CD4-positive, alpha-beta T cell treated with Interferon gamma for 1 hour (primary cell): ENCODE measurements at places on chromosomes 5 and 9.
A peak's percentile ranks its signal among the peaks of the same experiment; 100 is the strongest.

GRCh38 chr5:31133488-31133887 is 60.0 kb upstream of the CDH6 start:
- DNase-seq = no peak

GRCh38 chr5:132257131-132258101 is at the start of gene PDLIM4:
PDLIM4 (plus strand) TSS chr5:132257696; CDS start chr5:132257735, 39 bp downstream.
- DNase-seq = no peak

GRCh38 chr9:92717201-92718085 is 47.2 kb downstream of the BICD2 start:
- DNase-seq = no peak

DNA sequence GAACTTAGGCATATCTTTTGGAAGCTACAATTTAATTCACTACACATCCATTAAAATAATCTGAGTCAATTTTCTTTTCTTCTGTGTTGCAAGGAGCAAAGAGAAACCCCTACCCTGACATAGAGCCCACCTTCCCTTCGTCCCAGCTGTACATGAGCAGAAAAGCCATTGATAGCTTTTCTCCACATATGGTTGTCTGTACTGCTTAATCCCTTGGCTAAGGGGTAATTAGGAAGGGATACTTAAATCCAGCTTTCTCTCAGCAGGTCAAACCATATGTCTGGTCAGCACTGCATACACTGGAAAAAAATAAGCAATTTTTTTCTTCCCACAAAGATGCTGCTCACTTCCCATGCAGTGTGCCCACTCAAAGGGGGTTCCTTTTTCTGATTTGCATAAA is 94.7 kb upstream of the RAD23B start:
- no peak for DNase-seq

- DNase-seq = no peak
Measured at GRCh38 chr9:133861692-133862091, 123.5 kb upstream of the SARDH start.

GRCh38 chr9:72200452-72200851 is 51.2 kb downstream of the GDA start:
- no peak for DNase-seq

GRCh38 chr5:135996611-135997010 is 32.2 kb upstream of the TGFBI start:
- no peak for DNase-seq

DNA sequence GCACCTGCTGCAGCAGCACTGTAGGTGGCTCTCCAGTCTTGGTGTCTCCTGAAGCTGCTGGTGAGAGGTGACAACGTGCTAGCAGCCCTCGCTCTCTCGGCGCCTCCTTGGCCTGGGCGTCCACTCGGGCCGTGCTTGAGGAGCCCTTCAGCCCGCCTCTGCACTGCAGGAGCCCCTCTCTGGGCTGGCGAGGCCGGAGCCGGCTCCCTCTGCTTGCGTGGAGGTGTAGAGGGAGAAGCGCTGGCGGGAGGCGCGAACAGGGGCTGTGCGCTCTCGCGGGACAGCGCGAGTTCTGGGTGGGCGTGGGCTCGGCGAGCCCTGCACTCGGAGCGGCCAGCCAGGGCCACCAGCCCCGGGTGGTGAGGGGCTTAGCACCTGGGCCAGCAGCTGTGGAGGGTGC is 62.2 kb upstream of the CNOT6 start:
- DNase-seq = no peak

- no peak for DNase-seq
Measured at GRCh38 chr5:169350759-169351240, 49.9 kb upstream of the SLIT3 start.

GRCh38 chr9:115194216-115194615 is 76.3 kb upstream of the TNC start:
- DNase-seq = no peak

DNA sequence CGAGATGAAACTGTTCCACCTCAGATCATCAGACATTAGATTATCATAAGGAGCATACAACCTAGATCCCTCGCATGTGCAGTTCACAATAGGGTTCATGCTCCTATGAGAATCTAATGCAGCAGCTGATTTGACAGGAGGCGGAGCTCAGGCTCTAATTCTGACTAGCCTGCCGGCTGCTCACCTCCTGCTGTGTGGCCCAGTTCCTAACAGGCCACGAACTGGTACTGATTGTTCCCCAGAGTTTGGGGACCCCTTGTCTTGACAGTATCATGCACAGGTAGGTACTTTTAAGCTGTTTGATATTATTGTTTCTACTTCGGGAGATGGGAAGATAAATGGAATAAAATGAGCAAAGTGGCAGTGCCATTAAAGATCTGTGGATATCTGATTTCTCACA is 66.9 kb downstream of the ZCCHC7 start:
- peak; percentile 19 for DNase-seq

DNA sequence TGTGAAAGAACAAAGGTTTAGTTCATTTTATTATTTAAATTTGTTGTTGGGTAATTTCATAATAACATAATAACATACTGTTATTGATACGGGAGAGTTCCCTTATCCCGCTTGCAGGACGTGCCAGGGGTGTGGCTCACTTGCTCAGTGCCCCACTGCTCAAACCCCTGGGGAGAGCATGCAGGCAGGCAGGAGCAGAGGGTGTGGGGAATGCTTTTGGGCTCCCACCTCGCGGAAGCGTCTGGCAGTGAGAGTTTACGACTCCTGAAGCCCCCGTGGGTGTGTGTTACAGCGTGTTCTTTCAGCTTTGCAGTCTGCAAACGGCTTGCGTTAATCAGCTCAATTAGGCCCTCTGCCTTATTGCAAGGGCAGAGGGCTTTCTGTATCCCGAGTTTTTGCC is 675.9 kb downstream of the SEMA5A start:
- DNase-seq = no peak

- no peak for DNase-seq
Measured at GRCh38 chr9:70117835-70118319, 74.2 kb downstream of the MAMDC2 start.

GRCh38 chr5:87551911-87552310 is 139.2 kb upstream of the CCNH start:
- no peak for DNase-seq
